ENCODE measurements at places on chromosomes 12 and 14. TPM values are rescaled to one million over a fixed set of nuclear protein-coding genes. Genes with fewer than 3 reads are reported as not detected.

DNA sequence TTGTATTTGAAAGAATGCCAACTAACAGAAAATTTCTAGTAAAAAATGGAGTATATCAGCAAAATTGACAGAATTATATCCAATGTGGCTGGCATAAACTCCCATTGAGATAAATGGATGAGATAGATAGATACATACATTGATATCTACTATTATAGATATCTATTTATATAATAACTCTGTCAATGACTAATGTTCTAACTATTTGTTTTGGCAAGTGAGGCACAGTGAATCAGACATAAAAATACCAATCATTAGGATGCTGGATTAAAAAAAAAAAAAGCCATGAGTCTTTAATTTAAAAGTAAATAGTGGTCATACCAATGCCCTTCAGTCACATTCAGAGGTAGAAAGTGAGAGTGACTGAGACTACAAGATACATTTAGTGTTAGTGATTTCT is 33.7 kb upstream of the GLIPR1 start:
- DNase-seq, result no peak

DNA sequence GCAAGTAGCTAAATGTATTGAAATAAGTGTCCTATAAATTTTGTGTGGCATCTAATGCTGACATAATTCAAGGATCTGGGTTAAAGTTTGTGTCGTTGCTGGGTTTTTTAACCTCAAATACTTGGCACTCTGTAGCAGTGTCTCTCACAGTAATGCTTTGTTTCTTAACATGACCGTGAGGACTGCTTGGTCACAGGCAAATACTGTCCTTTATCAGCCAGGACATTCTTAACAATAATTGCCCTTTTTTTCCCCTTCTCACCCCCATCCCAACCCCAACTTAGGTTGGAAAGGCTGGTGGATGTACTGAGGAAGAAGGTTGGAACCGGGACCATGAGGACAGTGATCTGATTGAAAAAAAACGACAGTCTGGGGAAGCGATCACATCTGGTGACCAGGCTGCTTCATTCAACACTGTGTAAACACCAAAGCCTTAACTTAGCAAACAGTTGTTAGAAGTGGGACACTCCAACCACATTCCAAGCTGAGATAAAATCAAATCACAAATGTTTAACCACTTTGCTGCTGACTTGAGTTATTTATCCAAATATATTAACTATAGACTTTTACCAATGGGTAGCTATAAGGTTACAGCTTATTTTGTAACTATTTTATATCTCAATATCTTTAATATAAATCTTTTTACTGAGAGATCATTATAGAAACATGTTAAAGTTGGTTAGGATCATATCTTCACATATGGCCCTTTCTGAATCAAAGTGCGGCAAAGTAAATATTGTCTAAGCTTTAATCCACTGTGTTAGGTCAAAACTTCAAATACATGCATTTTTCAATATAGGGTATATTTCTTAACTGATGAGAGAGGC is 48.2 kb downstream of the FOXA1 start:
- DNase-seq, result no peak

- no peak for DNase-seq
Observed at GRCh38 chr14:52856139-52856538, 64.7 kb upstream of the GNPNAT1 start.

- DNase-seq, result no peak
Observed at GRCh38 chr14:20969336-20969735, 14.0 kb downstream of the RNASE2 start.

Gene SERPINA4
- not detected for total RNA-seq

Gene DENND5B
- 65.3 TPM for total RNA-seq

DNA sequence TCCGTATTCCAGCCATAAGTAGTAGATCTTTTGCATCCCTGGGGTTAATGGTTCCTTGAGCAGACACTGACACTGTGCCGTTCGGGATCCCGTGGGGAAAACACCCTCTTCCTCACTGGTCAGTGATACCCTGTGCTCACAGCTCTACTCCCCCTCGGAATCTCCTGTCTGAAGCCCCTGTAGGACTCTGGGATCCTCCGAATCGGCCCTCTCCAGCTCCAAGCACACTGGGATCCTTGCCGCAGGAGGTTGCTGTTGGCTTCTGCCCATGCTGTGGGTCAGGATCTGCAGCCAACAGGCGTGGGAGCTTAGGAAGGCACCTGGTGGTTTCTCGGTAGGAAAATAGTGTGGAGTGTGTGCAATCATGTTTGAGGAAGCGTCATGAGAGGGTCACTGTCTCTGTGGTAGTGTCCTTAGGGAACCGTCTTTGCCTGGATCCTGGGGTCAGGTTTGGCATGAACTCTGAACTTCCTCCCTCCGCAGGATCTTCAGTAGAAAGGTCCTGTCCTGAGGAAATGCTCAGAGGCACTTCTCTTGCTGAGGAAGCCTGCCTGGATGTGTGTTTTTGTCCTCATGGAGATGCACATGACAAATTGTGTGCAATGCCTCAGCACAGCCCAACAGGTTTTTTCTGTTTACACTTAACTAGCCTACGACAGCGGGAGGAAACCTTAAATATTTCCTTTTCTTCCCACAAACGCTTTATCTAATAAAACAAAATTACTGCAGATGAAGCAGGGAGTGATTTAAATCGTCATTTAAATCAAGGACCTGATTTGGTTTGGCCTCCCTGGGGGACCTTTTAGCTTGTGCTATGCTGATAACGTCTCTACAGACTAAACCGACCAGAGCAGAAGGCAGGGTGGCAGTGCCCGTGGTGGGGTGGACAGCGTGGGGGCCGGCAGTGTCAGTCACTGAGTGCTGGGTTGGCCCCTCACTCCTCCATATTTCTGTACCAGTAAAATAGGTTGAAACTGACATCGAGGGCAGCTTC is 18.7 kb downstream of the FBXL14 start:
- DNase-seq, result no peak

Gene CEBPE
- not detected for total RNA-seq

Gene MUCL1
- total RNA-seq, result not detected

- DNase-seq, result no peak
Observed at GRCh38 chr12:93154753-93155480, 222.8 kb upstream of the NUDT4 start.

GRCh38 chr14:61621444-61621843 is 73.9 kb upstream of the HIF1A start:
- DNase-seq, result no peak

GRCh38 chr12:49367381-49368239 is at the start of gene SPATS2:
Gene SPATS2, plus strand, starts transcription at chr12:49367462. Its CDS starts 93,551 bp downstream, at chr12:49461013.
- DNase-seq, result peak; percentile 38

GRCh38 chr14:51304941-51305340 is 64.9 kb downstream of the TMX1 start:
- no peak for DNase-seq

GRCh38 chr14:93888995-93889394 is 38.1 kb upstream of the FAM181A start:
- no peak for DNase-seq

DNA sequence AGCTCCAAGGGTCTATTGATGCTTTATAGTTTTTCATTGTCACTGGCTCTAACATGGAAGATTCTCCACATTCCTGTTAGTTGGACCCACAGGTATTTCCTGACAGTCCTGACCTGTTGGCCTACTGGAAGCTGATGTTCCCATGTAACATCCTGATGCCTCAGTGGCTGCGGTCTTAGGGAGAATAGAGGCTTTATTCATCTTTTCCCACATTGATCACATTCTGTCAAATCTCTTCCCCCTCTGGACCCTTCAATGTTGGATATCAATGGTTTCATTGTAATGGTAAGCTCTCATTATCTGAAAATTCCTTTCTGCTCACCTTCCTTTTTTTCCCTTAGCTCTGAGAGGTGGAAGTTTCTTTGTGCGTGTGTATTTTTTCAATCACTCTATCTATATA is 280.9 kb upstream of the TBX3 start:
- DNase-seq, result no peak

Gene ALKBH1
- total RNA-seq, result 12.3 TPM

Gene MRPL51
- 22.6 TPM for total RNA-seq

DNA sequence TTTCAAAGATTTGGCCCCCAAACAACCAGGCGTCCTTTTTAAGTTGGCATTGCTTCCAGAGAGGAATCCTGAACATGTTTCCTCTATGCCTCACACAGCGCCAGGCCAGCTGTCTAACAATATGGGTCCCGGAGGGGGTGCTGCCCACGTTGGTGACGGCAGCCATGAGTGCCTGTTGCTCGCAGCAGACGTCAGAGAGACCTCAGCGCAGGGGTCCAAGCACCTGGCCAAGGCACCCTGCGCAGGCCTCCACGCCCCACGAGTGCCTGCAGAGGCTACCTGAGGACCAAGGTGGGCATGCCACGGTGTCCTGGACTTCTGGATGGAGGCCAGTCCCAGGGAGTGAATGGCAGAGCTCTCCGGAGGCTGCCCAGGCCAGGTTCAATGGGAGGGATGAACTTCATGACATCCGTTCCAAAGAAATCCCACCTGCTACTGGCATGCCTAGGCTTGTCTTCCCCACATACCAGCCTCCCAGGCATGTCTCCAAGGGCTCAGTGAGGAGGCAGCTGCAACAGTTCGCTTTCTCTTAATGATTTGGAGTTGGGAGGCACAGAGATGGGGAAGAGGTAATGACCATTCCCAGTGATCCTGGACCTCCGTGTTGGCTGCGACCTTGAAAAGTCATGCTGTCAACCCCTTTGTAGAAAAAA is 11.6 kb upstream of the FOXN3 start:
- DNase-seq, result peak; percentile 82

- DNase-seq, result no peak
Observed at GRCh38 chr12:96514328-96514727, 25.0 kb downstream of the CFAP54 start.

GRCh38 chr12:90801776-90802175 is 153.2 kb downstream of the CCER1 start:
- DNase-seq, result no peak

Gene YY1
- 41.0 TPM for total RNA-seq

Gene NANOG
- total RNA-seq, result 0.27 TPM

GRCh38 chr12:120490833-120491512 is 4.9 kb upstream of the DYNLL1 start:
- peak; percentile 63 for DNase-seq

DNA sequence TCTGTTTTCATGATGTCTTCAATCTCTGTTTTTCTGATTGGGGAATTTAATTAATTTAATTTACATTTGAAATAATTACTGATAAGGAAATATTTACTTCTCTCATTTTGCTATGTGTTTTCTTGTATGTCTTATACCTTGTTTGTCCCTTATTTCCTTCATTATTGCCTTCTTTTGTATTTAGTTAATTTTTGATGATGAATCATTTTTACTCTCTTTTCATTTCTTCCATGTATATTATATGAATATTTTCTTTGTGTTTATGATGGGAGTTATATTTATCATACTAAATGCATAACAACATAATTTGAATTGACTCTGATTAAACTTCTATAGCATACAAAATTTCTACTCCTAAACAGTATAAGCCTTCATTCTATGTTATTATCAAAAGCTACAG is 309.6 kb downstream of the LRFN5 start:
- no peak for DNase-seq

DNA sequence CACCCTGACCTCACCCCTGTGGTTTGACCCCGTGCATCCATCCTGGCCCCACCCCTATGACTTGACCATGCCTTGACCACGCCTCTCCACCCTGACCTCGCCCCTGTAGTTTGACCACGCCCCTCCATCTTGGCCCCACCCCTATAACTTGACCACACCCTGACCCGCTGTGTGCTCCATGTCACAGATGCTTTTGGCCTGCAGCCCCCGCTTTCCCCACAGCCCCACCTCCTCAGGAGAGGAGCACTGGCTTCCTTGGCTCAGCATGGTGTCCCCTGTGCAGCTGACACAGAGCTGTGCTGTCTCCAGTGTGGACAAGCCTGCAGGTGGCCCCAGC is 269.9 kb upstream of the SFSWAP start:
- no peak for DNase-seq

- DNase-seq, result no peak
Observed at GRCh38 chr14:105282098-105282725, 18.6 kb downstream of the BRF1 start.

- DNase-seq, result no peak
Observed at GRCh38 chr14:98168211-98168985, 1103.6 kb downstream of the BCL11B start.

- DNase-seq, result peak; percentile 58
Observed at GRCh38 chr14:59583755-59584154, 7.1 kb upstream of the CCDC175 start.

Gene INSM2
- total RNA-seq, result 9.6 TPM

DNA sequence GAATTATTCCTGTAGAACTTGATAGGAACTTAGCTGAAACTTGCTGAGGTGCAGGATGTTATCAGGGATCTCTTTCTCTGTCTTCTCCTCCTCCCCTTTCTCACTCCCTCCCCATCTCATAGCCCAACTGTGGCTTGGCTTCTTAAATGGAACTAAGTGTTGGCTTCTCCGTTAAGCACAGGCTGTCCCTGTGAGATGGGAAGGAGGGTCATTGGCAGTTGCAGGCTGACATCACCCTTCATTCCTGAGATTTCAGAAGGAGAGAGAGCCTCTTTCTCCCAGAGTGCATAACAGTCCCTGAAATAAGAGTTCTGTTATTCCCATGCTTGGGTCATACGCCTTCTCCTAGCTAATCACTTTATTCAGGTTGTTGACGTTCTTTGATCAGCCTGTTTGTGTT is 162.0 kb downstream of the UNC79 start:
- DNase-seq, result no peak

- DNase-seq, result no peak
Observed at GRCh38 chr12:13425766-13426165, 229.2 kb downstream of the EMP1 start.

DNA sequence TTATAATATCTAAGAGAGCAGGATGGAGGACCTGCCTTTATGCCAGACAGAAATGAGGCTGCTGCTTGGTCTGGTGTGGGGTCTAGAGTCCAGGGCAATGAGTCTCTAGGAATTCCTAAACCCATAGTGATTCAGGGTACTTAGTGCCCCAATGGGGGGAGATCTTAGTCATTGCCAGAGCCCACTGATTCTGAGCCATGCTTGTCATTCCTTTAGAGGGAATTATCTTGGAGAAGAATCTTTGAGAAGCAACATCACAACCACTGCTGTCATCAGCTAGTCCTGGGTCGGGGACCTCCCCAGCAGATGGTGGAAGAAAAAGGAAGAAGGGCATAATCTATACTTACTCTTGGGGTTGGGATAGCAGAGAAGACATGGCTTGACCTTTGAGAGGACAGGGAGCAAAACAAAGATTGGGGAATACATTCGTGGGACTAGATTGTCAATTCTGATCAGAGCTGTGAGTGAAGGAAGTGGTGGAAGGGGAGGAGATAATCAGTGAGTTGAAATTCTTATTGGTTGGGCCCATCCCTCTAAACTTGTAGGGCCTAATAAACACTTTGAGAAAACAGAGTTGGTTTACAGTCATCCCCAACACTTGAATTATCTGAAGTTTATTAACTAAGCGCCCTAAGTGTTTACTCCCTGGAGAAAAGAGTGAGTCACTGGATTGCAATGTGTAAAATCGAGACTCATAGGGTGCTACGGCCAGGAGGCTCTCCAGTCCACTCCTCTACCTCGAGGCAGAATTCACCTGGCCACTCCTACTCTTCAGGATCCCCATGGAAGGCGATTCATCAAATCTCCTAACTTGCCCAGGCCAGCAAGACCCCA is 3.0 kb upstream of the KRT3 start:
- DNase-seq, result no peak

DNA sequence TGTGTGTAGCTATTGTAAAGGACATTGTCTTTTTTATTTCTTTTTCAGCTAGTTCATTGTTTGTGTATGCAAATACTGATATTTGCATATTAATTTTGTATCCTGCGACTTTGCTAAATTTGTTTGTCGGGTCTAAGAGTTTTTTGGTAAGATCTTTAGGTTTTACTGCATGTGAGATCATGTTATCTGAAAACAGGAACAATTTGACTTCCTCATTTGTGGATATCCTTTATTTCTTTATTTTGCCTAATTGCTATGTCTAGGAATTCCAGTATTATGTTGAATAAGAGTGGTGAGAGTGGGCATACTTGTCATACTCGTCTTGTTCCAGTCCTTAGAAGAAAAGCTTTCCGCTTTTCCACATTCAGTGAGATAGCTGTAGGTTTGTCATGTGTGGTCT is 28.8 kb downstream of the SIX4 start:
- DNase-seq, result no peak
